ENCODE measurements at places on chromosomes 6 and 20.

DNA sequence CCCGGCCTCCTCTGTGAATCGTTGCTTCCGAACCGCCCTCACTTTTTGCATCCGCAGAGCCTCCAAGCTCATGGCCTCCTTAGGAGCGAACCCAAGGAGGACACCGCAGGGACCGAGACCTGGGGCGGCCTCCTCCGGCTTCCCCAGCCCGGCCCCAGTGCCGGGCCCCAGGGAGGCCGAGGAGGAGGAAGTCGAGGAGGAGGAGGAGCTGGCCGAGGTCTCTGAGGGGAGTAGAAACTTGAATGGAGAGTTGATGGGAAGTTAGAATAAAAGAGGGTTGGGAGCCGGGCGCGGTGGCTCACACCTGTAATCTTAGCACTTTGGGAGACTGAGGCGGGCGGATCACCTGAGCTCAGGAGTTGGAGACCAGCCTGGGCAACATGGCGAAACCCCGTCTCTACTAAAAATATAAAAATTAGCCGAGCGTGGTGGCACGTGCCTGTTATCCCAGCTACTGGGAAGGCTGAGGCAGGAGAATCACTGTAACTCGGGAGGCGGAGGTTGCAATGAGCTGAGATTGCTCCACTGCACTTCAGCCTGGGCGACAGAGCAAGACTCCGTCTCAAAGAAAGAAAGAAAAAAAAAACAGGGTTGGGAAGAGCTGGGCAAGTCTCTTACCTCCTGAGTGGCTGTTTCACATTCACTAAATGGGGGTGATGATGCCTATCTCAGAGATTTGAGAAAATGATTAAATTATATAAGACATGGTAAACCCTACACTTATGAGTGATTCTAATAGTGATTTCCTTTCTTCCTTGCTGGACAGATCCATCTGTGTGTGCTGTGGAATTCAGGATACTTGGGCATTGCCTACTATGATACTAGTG lies 805 bp downstream of the MSH5 start:
- DNase-seq: no peak

- DNase-seq: no peak
These were observed 43.2 kb downstream of the PFDN4 start for GRCh38 chr20:54251096-54251495.

GRCh38 chr6:118981884-118982574 lies 47.1 kb upstream of the MCM9 start:
- no peak for DNase-seq

DNA sequence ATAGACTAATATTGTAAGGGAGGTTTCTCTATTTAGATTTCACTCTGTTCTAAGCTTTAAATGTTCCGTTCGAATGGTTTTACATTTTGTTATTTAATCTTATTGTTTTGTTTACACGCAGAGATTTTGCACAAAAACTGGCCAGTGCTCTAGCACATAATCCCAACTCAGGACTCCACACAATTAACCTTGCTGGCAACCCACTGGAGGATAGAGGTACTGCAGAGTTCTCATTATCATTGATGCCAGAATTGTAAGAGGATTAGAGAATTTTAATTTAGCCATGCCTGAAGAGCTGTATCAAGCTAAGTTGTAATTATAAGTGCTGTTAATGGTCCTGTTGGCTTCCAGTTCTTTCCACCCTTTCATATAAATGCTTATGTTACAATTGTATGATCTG lies 179.7 kb upstream of the SCGN start:
- no peak for DNase-seq

GRCh38 chr20:60649541-60649940 lies 602.5 kb upstream of the CDH4 start:
- no peak for DNase-seq

DNA sequence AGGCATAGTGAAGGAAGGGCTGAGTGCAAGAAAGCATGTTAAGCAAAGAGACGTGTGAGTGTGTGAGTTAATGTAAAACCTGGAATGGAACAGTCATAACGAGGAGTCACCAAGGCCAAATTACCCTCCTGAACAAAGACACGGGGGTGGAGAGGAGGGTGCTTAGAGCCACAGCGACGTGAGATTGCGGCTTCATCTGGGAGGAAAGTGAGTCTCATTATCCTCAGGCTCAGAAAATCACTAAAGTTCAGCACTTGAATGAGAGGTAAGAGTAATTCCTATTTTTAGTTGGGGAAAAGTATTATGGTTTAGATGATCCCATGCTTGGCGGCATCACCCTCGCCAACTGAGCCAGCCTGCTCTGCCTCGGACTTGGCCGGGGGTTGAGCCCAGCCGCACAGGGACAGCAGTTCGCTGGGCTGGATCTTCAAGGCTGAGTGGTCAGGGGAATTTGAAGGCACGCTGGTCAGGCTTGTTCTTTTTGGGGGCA lies 136.6 kb downstream of the DTNBP1 start:
- DNase-seq: no peak

DNA sequence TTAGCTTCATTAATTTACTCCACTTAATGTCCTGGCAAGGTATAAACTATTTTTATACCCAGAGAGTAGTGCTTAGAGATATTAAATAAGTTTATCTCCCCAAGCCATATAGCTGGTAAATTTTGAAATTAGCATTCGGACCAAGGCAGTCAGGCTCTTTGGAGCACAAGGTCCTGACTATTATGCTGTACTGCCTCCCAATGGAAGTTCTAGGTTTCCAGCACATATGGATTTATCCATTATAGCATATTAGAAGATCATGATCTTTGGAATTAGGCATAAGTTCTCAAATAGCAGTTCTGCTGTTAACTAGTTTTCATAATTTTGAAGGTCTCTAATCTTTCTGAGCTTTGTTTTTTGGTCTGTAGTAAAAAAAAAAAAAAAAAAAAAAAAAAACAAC lies 835.3 kb upstream of the EPHA7 start:
- DNase-seq: peak; percentile 17
